ENCODE measurements at places on chromosomes 13 and 19. TPM values are rescaled to one million over a fixed set of nuclear protein-coding genes. Genes with fewer than 3 reads are reported as not detected.

Gene FXYD7
- total RNA-seq = 0.40 TPM

Gene AXL
- total RNA-seq = 107 TPM

Gene CYP2S1
- 24.9 TPM for total RNA-seq

Gene KIR2DL3
- not detected for total RNA-seq

Gene DHDH
- 1.7 TPM for total RNA-seq

Gene ATP4B
- total RNA-seq = not detected

Gene FFAR2
- total RNA-seq = not detected

Gene ITGBL1
- 1.8 TPM for total RNA-seq

Gene SIAH3
- total RNA-seq = not detected

Gene CYSLTR2
- total RNA-seq = not detected

Gene PSG2
- not detected for total RNA-seq

Gene PDCD2L
- total RNA-seq = 32.5 TPM

Gene EXOC3L2
- total RNA-seq = 1.7 TPM

Gene SPRY2
- 13.0 TPM for total RNA-seq

Gene ZNF723
- total RNA-seq = not detected

Gene C19orf33
- 715 TPM for total RNA-seq

Gene KLK1
- 0.46 TPM for total RNA-seq

Gene ZNF823
- 3.4 TPM for total RNA-seq

Gene ZNF69
- not detected for total RNA-seq

Gene ZNF681
- not detected for total RNA-seq

Gene VSIG10L
- total RNA-seq = 10.9 TPM

Gene ZNF888
- total RNA-seq = not detected

Gene ZNF541
- total RNA-seq = not detected

Gene EML2
- total RNA-seq = 24.6 TPM

Gene MYO1F
- total RNA-seq = 0.31 TPM

Gene ZNF224
- 10.1 TPM for total RNA-seq

Gene ZNF793
- total RNA-seq = 0.08 TPM

Gene RASGRP4
- total RNA-seq = not detected
